Ascending aorta (tissue), 2 donors: ENCODE measurements at places on chromosomes 3 and 15. TPM values are rescaled to one million over a fixed set of nuclear protein-coding genes. Genes with fewer than 3 reads are reported as not detected.

The FMN1 gene
- total RNA-seq = 4.3 TPM

DNA sequence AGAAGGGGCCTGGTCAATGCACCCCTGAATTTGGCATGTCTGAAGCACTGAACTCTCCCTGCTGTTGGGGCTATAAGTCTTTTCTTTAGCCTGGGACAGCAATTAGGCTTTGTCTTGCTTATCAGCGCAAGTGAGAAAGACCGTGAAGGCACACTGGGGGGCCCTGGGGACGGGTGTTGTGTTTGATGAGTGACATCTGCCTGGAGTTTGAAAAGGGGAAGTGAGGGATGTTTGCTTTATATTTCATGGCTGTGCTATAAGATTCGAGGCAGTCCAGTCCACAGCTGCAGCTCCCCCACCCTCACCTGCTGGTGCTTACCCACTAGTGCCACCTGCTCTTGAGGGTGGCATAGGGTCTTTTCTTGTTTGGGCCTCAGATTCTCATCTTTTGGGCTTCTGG, 44.8 kb downstream of the CEMIP start:
- H3K4me1 ChIP-seq = no peaks in the 10 kb centered on the region
- H3K36me3 ChIP-seq = no peaks in the 10 kb centered on the region
- H3K4me3 ChIP-seq = no peak overlapping the region
- H3K27ac ChIP-seq = no peak overlapping the region
- peak; percentile 16 for DNase-seq

GRCh38 chr3:44969154-44969827, 6.7 kb downstream of the ZDHHC3 start:
- DNase-seq = no peak
- H3K4me3 ChIP-seq = no peak overlapping the region
- H3K4me1 ChIP-seq = peaks cover under 1% of the 10 kb centered on the region
- H3K27me3 ChIP-seq = no peaks in the 10 kb centered on the region
- H3K27ac ChIP-seq = no peak overlapping the region

- H3K4me1 ChIP-seq = peaks cover 10% of the 10 kb centered on the region
- H3K4me3 ChIP-seq = no peak overlapping the region
- no peak for DNase-seq
- H3K27me3 ChIP-seq = no peaks in the 10 kb centered on the region
- no peaks in the 10 kb centered on the region for H3K36me3 ChIP-seq
Measured at GRCh38 chr3:15810702-15811101, 12.9 kb upstream of the ANKRD28 start.

DNA sequence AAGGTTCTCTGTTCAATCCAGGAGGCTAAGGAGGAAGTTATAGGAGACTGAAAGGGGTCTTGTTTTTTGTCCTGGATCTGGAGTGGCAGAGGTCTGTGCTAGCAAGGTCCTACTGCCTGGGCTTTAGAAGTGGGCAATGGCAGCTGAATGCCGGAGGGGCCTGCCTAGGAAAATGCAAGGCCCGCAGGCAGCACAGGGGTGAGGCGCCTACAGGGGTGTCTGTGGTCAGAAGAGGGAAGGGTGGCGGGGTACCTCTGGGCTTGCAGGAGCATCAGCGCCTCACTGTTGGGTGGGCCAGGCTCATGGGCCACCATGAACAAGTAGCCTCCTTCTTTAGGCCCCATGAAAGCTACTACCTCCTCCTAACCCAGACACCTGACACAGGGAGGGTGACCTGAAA, 175.4 kb downstream of the PEX5L start:
- H3K27me3 ChIP-seq = no peaks in the 10 kb centered on the region
- no peak overlapping the region for H3K4me3 ChIP-seq
- DNase-seq = no peak
- H3K4me1 ChIP-seq = no peaks in the 10 kb centered on the region
- H3K27ac ChIP-seq = no peak overlapping the region

GRCh38 chr3:80244390-80244789, 476.6 kb upstream of the ROBO1 start:
- H3K4me3 ChIP-seq = no peak overlapping the region
- DNase-seq = no peak
- no peaks in the 10 kb centered on the region for H3K36me3 ChIP-seq
- no peak overlapping the region for H3K27ac ChIP-seq

The GANC gene
- 22.9 TPM for total RNA-seq

The HHLA2 gene
- not detected for total RNA-seq

- H3K27ac ChIP-seq = no peak overlapping the region
- no peaks in the 10 kb centered on the region for H3K4me1 ChIP-seq
- no peak for DNase-seq
- H3K4me3 ChIP-seq = no peak overlapping the region
- no peaks in the 10 kb centered on the region for H3K27me3 ChIP-seq
Measured at GRCh38 chr3:12549971-12550760, 4.9 kb upstream of the MKRN2OS start.
